ENCODE measurements at places on chromosomes 4 and X.
A peak's percentile ranks its signal among the peaks of the same experiment; 100 is the strongest.

DNA sequence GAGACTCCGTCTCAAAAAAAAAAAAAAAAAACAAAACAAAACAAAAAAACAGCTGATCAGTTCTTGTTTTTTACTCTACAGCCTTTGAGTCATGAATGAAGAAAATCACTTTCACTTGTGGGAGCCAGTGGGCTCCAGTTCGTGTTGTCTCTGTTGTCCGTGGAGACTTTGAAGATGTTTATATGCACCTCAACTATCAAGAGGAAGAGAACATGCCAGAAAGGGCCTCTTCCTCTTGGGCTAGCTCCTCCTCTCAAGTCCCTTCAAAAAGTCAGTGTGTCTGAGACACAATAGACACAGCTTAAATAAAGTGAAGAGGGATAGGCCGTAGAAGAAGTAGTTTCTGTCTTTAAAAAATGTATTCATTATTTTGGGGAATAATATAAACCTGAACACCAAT, 182.7 kb downstream of the KDR start:
- peak; percentile 13 for DNase-seq

GRCh38 chrX:48667509-48667908, 16.1 kb upstream of the WAS start:
- no peak for DNase-seq

GRCh38 chr4:116839826-116840225, 245.6 kb downstream of the TRAM1L1 start:
- DNase-seq: no peak

DNA sequence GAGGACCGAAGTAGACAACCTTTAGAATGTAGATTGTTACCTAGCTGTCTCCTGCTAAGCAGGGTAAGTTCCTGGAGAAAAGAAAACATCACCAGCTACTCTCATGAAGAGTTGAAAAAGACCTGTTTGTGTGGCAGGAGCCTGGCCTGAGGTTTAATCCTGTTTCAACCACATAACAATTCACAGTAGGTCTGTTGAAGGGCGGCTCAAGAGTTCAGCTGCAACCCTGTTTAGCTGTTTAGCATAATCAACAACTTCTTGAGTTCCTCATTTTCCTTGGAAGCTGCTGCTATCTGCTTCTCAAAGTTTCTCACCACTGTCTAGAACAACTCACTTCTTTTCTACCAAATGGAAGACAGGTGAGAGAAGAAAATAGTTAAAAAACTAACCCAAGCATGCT, 170.4 kb upstream of the TET2 start:
- DNase-seq: no peak

GRCh38 chr4:110668463-110669235, 45.8 kb upstream of the PITX2 start:
- no peak for DNase-seq

GRCh38 chr4:169259271-169259670, 11.5 kb downstream of the SH3RF1 start:
- no peak for DNase-seq

GRCh38 chr4:28565396-28565795, 1704.8 kb downstream of the STIM2 start:
- DNase-seq: no peak

DNA sequence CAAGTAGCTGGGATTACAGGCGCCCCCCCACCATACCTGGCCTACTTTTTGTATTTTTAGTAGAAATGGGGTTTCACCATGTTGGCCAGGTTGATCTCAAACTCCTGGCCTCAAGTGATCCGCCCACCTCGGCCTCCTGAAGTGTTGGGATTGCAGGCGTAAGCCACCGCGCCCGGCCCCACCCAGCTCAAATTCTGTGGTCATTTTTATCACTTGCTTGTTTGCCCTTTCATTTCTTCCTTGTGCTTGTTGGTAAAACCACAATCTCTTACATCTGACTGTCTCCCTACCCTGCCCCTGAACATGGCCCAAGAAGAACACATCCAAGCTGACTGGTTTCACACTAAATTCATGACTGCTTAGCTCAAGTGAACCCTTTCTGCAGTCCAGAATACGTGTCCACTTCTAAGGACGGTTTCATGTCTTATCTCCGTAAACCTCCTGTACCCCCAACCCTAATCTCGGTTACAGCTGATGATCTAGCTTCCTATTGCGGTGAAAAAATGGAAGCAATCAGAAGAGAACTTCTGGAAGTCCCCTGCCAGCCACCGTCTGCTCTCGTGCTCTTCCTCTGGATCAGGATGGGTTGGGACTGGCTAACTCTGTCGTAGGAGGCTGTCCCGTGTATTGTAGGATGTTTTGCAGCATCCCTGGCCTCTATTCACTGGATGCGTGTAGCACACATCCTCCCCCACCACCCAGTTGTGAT, 5.4 kb upstream of the RS1 start:
- no peak for DNase-seq

DNA sequence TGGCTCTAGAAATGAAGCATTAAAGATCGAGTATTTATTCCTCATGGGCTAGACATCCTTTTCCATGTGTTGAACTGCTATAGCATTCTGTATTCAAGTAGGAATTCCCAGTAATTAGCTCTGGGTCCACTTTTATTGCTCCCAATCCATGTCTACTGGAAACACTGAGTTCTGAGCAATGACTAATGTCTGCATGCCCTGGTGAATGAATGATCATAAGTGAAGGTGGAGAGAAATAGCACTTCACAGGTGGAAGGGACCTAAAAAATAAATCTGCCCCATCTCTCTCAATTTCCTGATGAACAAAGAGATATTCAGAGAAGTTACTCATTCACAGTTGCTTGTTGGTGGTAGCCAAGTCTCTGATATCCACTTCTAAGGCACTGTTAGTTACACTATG, 34.6 kb upstream of the CXCL8 start:
- DNase-seq: no peak

DNA sequence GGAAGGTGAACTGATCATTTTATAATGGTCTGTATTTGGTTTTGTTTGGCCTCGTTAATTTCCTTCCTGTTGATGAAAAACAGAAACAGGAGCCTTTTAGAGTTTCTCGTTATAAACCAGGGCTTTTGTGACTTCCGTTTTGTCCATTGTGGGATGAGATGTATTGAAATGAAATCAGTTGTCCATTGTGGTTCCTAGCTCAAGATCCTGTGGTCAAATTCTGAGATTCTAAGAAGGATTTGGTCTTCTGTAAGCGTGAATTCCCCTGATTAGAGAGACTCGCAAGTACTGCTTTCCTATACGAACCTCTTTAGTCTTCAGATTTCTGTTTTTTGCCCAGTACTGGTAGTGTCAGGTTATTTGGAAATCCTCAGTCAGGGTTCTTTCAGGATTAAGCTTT, 101.7 kb downstream of the RAPGEF2 start:
- DNase-seq: no peak

- DNase-seq: no peak
Measured at GRCh38 chr4:109126856-109127255, 175.6 kb downstream of the COL25A1 start.

GRCh38 chrX:53085661-53086229, 3.6 kb downstream of the TSPYL2 start:
- DNase-seq: no peak

DNA sequence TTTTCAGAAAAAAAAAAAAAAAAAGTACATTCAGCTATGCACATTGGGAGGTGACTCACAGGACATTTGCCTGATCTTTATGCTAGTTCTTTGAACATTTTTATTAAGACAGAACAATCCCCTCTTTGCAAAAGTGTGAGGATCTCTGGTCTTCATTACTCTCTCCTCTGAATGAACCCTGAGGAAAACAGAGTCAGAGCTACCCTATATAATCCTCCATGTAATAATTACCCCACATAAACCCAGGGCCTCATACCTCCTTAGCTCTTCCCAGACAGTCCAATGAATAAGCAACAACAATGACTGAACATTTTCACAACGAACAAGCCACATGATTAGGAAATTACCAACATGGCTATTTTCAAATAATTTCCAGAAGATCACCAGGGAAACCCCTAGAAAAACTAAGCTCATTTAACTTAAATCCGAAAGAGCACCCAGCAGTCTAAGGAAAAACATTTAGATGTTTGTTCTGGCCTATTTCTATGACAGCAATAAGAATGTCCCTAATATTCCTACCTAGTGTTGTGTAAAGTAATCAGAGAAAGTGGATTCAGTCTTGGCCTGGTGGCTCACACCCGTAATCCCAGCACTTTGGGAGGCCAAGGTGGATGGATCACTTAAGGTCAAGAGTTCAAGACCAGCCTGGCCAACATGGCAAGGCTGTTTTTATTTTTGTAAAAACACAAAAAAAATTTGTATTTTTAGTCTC, 37.8 kb downstream of the TBC1D9 start:
- no peak for DNase-seq

- no peak for DNase-seq
Measured at GRCh38 chr4:17504081-17504480, 7.8 kb downstream of the QDPR start.

DNA sequence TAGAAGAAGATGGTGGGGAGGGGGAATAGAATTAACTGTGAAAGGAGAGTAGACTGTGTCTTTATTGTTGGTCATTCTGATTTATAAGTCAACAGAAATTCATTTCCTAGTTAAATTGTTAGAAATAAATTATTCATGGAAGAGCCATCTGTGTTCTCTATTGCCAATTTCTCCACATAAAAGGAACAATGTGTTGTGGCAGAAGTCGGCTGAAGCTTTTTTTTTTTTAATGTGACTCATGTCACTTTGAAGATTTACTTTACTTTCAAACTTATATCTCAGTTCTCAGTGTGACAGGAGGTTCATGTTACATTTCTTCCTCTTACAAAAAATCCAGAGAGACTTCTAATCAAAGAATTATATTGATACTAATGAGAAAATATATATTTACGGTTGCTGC, 60.5 kb downstream of the CPE start:
- DNase-seq: no peak

- DNase-seq: no peak
Measured at GRCh38 chr4:154559494-154560418, 3.1 kb upstream of the FGB start.

- no peak for DNase-seq
Measured at GRCh38 chr4:4492161-4492847, 49.5 kb downstream of the STX18 start.

DNA sequence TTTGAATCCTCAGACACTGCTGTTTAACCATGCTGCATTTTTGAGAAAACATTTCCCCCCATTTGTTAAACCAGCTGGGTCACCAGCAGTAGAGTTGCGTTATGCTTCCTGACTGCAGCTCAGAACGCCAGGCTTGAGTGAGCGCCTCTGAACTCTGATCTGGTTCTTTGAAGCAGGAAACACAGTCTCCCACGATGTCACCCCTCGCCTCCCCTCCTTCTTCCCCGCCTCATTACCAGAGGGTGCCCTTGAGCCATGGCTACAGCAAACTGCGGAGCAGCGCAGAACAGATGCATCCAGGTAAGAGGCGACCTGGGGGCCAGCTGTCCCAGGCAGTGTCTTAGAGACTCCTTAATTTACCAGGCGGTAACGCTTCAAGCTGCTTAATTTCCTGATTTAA, 78.4 kb downstream of the REPS2 start:
- DNase-seq: no peak

GRCh38 chrX:17078031-17078720, 131.7 kb downstream of the REPS2 start:
- no peak for DNase-seq

DNA sequence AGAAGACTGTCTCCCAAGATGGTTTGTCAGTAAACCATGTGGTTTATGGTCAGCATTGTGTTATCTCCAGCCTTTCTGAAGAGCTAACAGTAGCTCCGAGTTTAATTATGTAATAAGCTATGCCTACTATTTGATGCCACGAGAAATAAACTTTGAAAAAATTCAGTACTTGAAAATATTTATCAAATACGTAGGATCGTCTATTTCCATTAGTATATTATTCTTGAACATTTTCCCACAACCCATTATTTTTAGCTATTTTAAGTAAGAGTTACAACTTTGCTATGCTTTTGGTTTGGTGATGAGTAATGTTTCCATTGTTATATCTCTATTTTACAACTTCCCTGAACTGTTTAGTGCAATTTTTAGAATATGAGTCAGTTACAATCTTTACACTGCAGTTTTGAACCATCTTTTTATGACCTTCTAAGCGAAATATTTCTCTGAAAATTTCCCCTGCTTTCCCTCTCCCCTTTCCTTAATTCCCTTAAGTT, 44.5 kb upstream of the TRIM2 start:
- no peak for DNase-seq

GRCh38 chr4:134948110-134948642, 746.6 kb upstream of the PABPC4L start:
- no peak for DNase-seq

- DNase-seq: no peak
Measured at GRCh38 chrX:3362956-3363355, 16.5 kb upstream of the MXRA5 start.

- no peak for DNase-seq
Measured at GRCh38 chr4:47747211-47747610, 90.7 kb downstream of the CORIN start.

GRCh38 chr4:54197926-54198325, 31.2 kb upstream of the PDGFRA start:
- no peak for DNase-seq

DNA sequence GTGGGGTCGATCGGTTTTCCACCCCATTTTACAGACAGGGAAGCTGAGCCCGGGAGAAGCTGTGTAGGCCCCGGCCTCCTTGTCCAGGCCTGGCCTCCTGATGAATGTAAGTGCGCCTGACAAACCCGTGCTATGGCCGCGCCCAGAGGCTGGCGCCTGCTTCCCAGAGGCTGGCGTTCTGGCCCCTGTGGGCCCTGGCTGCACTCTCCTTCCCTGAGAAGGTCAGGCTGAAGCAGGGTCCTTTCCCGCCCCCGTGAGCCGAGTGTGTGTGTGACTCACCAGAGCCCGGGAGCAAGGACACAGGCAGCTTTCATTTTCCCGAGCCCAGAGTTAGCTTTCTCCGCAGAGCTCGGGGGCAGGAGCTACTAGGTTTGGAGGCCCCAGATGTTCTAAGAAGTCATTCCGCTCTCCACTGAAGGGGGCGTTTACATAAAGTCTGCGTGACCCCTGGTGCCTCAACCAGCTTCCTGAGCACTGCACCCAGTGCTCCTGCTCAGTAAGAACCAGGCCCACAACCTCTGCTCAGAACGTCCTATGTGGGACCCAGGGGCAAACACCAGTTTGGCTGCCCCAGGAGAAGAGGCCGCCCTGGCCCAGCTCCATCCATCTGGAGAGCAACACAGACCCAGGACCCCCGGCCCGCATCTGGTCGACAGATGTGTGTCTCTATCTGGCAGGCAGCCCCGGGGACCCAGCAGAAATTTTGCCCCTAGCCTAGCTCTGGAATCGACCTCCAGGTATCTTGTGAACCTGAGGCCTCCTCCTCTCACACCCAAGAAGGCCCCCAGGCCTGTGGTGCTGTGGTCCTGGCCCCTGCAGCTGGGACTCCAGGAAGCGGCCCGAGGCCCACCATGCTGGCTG, 13.6 kb downstream of the UVSSA start:
- no peak for DNase-seq
